NCI-H1417 treated with DMSO at 0.1 percent for 48 hours (cell line): ENCODE measurements at places on chromosomes 1 and 21.

GRCh38 chr21:44291936-44292811 is 6.5 kb downstream of the AIRE start:
- no peak for DNase-seq

- DNase-seq, result no peak
These were observed 42.0 kb downstream of the COL6A1 start for GRCh38 chr21:46023555-46023954.

GRCh38 chr1:184954232-184954995 is 19.9 kb downstream of the NIBAN1 start:
- no peak for DNase-seq

GRCh38 chr1:212670301-212670700 is 29.3 kb downstream of the BATF3 start:
- no peak for DNase-seq

DNA sequence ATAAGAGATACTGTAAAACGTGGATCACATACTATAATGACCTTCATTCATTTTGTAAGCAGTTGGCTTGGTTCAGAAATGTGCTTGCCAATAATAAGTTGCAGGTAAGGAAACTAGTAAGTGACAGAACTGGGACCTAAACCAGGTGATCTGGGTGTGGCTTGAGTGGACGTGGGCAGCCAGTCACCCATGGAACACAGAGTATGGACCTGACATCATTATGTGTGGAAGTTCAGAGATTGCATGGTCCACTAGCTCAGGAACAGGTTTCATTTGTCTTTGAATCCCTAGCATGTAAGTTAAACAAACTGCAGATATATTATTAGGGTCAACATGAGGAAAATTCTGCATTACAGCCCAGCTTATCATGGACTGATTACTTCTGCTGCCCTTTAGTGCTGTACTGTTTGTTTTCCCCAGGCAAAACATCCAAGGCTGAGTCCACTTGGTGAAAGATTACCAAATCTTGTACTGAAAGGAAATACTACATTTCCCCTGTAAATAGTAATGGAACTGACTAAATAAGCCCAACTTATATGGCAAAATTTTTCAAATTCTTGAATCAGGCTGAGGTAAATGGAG is 327.3 kb upstream of the SGIP1 start:
- no peak for DNase-seq

GRCh38 chr1:231936983-231937775 is 310.6 kb downstream of the DISC1 start:
- no peak for DNase-seq

DNA sequence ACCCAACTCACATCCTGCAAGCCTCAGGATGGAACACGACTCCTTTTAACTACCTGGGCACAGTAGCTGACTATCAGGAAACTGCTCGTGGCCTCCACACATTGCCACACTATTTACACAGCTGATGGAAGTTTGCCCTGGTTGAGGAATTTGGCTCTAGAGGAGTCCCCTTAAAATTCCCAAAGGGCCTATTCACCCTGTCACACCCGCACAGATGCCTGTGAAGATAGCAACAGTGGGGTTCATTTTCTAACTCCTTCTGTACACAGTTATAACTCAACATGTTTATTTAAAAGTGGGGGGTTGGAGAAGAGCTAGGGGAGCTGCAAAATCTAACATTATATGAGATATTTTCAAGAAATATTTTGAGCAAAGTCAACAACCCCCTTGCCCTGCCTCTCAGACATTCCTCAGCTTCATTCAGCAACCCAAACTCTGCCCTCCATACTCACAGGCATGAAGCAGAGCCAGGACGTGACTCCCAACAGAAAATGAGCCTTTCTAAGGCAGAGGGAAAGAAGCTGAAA is 35.8 kb upstream of the CCN1 start:
- no peak for DNase-seq

DNA sequence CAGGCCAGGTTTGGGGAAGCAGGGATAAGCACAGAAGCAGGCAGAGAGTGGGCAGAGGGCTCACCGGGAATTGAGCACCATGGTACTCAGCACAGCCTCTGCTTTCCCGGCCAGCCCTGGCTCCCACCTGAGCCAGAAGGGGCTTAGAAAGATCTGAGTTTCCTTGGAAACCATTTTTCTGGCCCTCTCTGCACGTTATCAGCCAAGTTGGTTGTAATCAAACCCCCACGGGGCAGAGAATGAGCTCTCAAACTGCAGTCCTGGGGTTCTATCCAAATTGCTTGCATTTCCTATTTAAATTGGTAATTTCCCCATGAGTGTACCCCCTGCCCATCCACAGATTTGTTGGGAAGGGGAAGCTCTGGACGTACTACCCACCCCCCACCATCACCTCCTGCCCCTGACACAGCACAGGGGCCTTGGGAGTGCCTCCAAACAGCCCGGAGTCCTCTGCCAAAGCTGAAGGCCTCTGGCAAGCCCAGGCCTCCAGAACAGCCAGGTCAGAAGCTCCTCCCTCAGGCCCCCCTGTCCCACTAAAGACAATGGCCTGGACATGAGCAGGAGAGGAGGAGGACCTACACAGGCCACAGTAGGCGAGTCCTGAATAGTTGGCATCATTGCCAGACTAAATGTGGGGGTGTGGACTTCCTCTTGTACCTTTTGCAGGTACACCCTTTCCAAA is 42.7 kb upstream of the GJB5 start:
- no peak for DNase-seq

GRCh38 chr21:39763272-39763970 is 18.4 kb downstream of the IGSF5 start:
- no peak for DNase-seq

- DNase-seq, result no peak
These were observed 152.0 kb downstream of the KIF26B start for GRCh38 chr1:245306628-245307410.

GRCh38 chr21:37458669-37459276 is 92.2 kb downstream of the DYRK1A start:
- DNase-seq, result no peak

DNA sequence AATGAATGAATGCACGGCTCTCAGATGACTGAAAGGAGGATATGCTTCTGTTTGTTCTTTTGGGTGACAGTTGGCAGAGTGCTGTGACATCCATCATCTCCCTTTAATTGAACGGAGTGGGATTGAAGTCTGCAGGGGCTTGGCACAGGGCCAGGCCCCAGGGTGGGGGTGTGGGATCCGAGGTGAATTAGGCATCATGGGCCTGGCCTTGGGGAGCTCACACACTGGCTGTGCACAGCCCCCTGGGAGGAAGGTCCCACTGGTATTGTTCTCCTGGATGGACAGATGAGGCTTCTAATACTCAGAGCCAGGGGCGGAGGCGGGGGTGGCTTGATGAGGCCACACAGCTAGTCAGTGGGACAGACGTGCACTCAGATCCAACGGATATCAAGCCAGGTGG is 19.3 kb downstream of the EPHB2 start:
- no peak for DNase-seq

- no peak for DNase-seq
These were observed 355.3 kb upstream of the NEGR1 start for GRCh38 chr1:72637593-72637992.

DNA sequence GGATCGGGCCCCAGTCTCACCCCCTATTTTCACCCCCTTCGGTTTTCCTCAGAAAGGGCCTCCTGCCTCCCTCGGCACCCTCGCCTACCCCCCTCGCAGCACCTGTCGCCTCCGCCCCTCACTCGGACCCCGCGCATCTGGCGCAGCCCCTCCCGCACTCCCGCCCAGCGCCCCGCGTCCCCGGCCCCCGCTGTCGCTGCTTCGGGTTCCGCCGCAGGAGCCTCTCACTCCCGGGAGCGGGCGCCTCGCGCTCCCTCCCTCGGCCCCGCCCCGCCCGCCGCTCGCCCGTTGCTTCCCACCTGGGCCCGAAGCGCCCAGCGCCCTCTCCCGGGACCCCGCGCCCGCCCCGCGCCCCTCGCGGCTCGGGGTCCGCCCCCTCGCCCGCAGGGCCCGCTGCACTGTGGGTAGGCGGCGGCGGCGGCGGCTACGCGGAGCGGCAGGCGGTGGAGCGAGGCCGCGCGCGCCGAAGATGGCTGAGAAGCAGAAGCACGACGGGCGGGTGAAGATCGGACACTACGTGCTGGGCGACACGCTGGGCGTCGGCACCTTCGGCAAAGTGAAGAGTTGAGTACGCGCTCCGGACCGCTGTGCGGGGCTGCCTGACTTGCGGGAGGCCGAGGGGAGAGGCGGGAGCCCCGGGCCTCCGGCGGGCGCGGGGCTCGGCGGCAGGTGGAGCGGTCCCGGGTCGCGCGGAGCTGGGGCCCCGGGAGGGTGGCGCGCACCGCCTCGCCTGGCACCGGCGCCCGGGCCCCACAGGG is at the start of gene PRKAA2:
Gene PRKAA2, plus strand, starts transcription at position 396 of the 758 bp plus-strand sequence. Its CDS starts 74 bp downstream, at position 470.
- DNase-seq, result no peak

GRCh38 chr1:150778409-150778808 is 12.8 kb upstream of the CTSS start:
- no peak for DNase-seq

- DNase-seq, result no peak
These were observed 97.7 kb upstream of the SLC25A33 start for GRCh38 chr1:9441451-9442133.

GRCh38 chr1:1423245-1423597 is 2.1 kb upstream of the ANKRD65 start:
- DNase-seq, result no peak

DNA sequence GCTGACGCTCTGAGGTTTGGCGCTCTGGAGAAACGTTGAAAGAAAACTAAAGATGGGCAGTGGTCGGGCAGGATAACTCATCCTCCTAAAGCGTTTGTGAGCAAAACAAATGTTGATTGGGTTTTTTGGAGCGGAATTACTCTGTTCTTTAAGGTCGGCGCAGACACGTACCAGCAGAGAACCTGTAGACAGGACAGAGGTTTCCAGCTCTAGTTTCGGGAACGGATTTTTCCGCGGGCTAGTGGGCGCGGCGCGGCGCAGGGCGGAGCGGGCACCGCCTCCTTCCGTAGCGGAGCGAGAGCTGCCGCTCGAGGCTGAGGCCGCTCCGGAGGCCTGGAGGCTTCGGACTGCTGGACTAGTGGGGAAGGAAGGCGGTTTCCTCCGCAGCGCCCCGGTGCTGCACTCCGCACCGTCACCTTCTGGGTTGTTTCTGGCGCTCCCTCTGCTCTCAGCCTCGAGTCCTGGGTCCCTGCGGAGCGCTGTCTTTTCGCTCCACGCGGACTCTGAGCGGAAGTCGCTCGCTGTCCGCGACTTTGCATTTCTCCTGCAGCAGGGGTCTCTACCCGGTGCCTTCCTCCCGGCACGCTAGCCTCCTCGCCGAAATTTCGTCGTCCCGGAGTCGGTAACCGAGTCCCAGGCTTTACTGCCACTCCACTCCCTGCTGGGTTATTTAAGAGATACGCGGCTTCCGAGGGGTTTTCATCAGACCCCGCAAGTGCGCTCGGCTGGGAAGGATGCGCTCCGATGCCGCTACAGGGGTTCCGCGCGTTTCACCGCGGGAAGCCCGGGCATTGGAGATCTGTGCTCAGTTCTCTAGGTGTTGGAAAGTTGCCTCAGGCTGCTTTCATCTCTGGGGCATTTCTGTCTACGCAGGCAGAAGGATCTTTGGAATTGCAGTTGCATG is 7.0 kb downstream of the FOXD2 start:
- no peak for DNase-seq

DNA sequence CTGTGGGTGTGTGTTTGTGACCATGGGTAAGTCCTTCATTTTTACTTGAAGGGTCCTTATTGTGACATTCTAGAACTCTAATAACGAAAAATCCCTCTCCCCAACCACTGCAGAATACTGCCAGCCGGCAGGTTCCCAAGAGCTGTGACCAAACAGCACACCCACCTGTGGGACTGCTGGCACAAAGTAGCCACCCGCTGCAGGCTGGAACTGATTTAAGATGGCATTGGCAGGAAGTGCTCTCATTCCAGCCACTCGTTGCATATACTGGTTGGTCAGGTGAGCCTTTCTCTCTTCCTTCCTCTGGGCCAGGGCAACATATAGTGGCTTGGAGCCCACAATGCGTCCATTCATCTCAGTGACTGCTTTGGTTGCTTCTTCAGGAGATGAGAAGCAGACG is 11.6 kb downstream of the PABPC4 start:
- no peak for DNase-seq

DNA sequence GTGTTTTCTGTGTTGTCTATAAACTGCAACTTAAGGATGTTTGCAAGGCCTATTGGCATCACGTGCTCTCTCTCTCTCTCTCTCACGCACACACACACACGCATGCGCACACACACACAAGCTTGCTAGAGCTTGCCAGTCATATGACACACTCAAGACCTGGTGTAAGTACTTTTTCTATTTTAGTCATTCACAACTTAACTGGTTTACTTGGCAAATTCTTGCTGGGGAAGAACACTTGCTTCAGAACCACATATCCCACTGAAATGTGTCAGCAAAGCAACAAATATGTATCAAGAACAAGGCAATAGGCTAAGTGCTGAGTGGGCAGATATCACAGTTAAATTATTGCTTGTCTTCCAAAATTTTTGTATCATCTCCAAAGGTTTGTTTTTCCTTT is 107.8 kb downstream of the DISC1 start:
- DNase-seq, result no peak

GRCh38 chr1:34361781-34362357 is 185.2 kb downstream of the C1orf94 start:
- no peak for DNase-seq

DNA sequence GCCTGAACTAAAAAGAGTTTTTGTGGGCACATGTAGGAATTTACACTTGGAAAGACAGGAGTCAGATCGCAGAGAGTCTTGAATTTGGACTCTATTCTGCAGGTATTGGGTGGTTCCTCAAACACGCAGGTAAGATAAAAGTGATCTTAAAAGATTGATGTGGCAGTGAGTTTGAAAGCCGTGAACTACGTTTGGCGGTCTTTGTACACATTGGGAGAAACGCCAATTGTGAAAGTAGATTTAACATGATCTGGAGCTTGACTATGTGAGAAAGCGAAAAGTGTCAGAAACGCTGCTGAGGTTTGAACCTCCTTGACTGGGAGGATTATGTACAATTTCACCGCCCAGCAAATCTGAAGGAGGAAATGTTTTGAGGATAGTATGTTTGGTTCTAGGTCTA is 1.5 kb upstream of the PPP2R5A start:
- DNase-seq, result no peak

- no peak for DNase-seq
These were observed 18.0 kb downstream of the PGM1 start for GRCh38 chr1:63611231-63611630.

DNA sequence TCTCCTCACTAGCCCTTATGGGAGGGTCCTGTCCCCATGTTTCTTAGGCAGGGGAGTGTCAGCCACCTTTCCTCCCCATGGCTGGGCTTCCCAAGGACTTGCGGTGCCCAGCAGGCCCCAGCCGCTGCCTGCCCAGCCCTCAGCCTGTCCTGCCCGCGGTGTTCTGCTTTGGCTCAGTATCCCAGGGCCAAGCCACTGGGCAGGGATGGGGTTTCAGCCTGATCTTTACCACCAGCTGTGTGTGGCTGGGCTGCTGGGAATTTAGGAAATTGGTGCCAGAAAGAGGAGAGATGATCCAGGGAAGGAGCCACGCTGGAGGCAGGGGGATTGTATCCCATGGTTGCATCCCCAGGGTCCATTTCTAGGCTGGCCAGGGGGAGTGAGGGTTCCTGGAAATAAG is 6.9 kb upstream of the IGFN1 start:
- DNase-seq, result no peak

DNA sequence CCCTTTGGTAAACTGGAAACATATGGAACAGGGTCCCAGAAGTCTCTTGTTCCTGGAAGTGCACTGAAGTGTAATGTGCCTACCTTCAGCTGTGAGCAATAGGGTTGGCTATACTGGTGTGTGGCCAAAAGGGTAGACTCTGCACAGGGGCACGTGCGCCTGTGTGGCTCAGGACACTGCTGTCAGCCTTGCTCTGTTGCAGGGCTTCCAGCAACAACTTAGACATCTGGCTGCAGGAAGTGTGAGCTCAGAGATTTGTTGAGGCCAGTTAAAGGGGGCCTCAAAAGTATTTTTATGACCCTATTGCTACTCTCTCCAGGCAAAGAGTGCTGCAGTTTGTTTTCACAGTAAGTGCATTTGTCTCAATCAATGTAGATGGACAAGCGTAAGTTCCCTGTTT is 7.5 kb downstream of the CTPS1 start:
- no peak for DNase-seq
